ENCODE measurements at places on chromosomes 3 and 15. TPM values are rescaled to one million over a fixed set of nuclear protein-coding genes. Genes with fewer than 3 reads are reported as not detected.

GRCh38 chr15:38254051-38254883 is 1.6 kb downstream of the SPRED1 start:
- H3K4me3 ChIP-seq: peak overlapping the region; percentile 96
- peak; percentile 35 for DNase-seq
- peaks cover 45% of the 10 kb centered on the region for H3K4me1 ChIP-seq
- peak overlapping the region; percentile 77 for H3K27ac ChIP-seq

GRCh38 chr3:114418724-114419543 is 125.1 kb downstream of the TIGIT start:
- peak; percentile 17 for DNase-seq
- H3K27ac ChIP-seq: peak overlapping the region; percentile 63
- H3K36me3 ChIP-seq: no peaks in the 10 kb centered on the region
- H3K4me3 ChIP-seq: peak overlapping the region; percentile 22

DNA sequence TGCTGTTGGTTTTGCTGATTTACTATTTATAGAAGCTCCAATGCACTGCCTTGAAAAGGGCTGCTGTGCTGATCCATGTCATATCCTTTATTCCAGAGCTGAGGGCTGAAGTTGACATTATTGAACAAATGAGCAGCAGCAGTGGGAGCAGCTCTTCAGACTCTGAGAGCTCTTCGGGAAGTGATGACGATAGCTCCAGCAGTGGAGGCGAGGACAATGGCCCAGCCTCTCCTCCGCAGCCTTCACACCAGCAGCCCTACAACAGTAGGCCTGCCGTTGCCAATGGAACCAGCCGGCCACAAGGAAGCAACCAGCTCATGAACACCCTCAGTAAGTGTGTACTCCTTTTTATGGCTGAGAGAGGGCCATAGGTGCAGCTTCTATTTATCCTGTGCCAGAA is 8.8 kb downstream of the EAF1 start:
- H3K27me3 ChIP-seq: no peaks in the 10 kb centered on the region
- H3K4me1 ChIP-seq: peaks cover 35% of the 10 kb centered on the region
- H3K36me3 ChIP-seq: peaks cover 79% of the 10 kb centered on the region
- DNase-seq: no peak
- H3K4me3 ChIP-seq: no peak overlapping the region

GRCh38 chr3:104244680-104245220 is 1122.0 kb upstream of the ALCAM start:
- no peak overlapping the region for H3K4me3 ChIP-seq
- no peak overlapping the region for H3K27ac ChIP-seq
- H3K27me3 ChIP-seq: no peaks in the 10 kb centered on the region
- DNase-seq: no peak

- H3K4me1 ChIP-seq: no peaks in the 10 kb centered on the region
- no peak overlapping the region for H3K27ac ChIP-seq
- H3K4me3 ChIP-seq: no peak overlapping the region
- no peak for DNase-seq
- H3K36me3 ChIP-seq: no peaks in the 10 kb centered on the region
Measured at GRCh38 chr15:99895189-99895955, 162.1 kb upstream of the LYSMD4 start.

DNA sequence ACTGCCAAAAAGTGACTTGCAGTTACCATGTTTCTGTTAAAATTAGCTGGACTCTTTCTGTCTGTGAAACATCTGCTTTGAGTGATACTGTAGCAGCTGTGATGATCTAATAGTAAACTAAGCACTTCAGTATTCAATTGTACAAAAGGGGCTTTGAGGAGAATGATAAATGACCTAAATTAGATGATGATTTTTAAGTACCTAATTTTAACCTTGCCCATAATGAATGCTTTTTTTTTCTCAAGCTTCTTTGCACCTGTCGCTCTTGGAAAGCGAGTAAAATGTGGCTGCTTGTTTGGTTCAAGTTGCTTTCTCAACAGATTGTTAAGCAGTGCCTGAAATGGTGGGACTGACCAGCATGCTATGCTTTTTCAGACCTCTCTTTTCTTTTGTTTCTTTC is 752.3 kb downstream of the EPHA3 start:
- DNase-seq: no peak
- H3K27ac ChIP-seq: no peak overlapping the region
- no peaks in the 10 kb centered on the region for H3K4me1 ChIP-seq

DNA sequence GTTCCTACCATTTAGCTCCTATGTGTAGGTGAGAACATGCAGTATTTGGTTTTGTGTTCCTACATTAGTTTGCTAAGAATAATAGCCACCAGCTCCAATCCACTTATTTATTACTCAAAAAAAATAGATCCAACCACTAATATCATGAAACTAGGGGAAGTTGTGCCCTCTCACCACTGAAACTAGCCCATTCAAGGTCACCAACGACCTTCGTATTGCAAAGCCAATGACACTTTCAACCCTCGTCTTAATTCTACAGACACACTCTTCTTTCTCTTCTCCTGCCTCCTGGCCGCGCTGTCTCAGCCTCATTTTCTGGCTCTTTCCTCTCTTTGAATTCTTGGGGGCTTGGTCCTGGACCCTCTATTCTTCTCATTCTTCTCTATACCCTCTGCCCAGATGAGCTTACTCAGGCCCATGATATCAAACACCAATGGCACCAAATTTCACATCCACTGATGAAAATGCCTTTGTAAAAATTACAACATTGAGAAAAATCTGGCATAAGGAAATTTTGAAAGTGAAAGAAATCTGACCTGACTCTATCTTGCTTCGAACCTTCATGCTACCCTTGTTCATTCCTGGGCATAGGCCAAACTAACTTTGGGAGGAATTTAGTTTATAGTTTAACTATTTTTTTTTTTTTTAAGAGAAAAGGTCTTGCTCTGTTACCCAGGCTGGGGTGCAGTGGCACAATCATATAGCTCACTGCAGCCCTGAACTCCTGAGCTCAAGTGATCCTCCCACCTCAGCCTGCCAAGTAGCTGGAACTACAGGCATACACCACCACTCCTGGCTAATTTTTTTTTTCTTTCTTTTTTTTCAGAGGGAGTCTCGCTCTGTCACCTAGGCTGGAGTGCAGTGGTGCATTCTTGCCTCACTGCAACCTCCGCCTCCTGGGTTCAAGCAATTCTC is 25.4 kb upstream of the LIMD1 start:
- H3K27ac ChIP-seq: no peak overlapping the region
- H3K27me3 ChIP-seq: peaks cover 3% of the 10 kb centered on the region
- DNase-seq: no peak
- peaks cover 5% of the 10 kb centered on the region for H3K4me1 ChIP-seq

GRCh38 chr3:157077565-157077991 is 82.4 kb downstream of the CCNL1 start:
- peak overlapping the region; percentile 31 for H3K4me3 ChIP-seq
- H3K27ac ChIP-seq: peak overlapping the region; percentile 91
- H3K27me3 ChIP-seq: no peaks in the 10 kb centered on the region
- DNase-seq: peak; percentile 86
- H3K4me1 ChIP-seq: peaks cover 43% of the 10 kb centered on the region
- H3K36me3 ChIP-seq: no peaks in the 10 kb centered on the region

DNA sequence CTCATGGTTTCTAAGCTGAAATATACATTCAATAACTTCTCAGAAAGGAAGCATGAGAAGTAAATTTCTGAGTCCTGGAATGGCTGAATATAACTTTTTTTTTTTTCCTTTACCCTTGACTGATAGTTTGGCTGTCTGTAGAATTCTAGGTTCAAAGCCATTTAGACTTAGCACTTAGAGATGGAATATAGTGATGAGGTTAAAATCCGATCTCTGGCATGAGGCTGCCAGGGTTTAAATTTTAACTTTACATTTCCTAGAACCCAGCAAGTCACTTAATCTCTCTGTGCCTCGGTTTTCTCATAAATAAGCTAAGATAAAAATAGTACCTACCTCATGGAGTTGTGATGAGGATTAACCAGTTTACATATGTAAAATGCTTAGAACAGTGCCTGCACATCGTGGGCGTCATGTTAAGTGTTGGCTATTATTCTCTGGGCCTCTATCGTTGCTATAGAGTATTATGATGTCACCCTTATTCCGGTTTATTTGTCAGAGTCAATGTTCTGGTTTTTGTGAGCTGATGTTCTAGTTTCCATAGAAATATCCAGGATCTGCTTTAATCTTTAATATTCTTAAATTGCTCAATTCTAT is 199.8 kb upstream of the TLE3 start:
- no peak overlapping the region for H3K4me3 ChIP-seq
- H3K4me1 ChIP-seq: no peaks in the 10 kb centered on the region
- no peak for DNase-seq
- no peak overlapping the region for H3K27ac ChIP-seq
- H3K27me3 ChIP-seq: peaks cover 9% of the 10 kb centered on the region

- no peaks in the 10 kb centered on the region for H3K4me1 ChIP-seq
- H3K27me3 ChIP-seq: no peaks in the 10 kb centered on the region
- no peak overlapping the region for H3K4me3 ChIP-seq
Measured at GRCh38 chr15:65095011-65095746, 18.6 kb downstream of the KBTBD13 start.

DNA sequence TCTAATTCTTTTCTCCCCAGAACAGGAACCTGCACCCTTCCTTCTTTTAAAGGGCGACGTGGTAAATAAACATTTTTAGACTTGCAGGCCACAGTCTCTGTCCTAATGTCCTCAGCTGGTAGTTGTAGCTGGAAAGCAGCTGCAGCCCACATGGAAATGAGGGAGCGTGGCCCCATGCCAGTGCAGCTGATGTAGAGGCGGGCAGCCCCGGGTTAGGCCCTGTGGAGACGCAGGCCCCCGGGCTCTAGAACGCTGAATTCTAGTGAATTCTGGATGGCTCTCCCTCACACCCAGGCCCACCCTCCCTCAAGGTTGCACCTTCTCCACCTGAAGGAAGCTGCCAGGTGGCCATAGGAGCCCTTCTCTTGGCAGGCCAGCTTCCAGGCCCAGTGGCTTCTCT is 52.3 kb downstream of the PGPEP1L start:
- no peak overlapping the region for H3K4me3 ChIP-seq
- no peak for DNase-seq
- peaks cover 35% of the 10 kb centered on the region for H3K36me3 ChIP-seq
- peaks cover 10% of the 10 kb centered on the region for H3K4me1 ChIP-seq

DNA sequence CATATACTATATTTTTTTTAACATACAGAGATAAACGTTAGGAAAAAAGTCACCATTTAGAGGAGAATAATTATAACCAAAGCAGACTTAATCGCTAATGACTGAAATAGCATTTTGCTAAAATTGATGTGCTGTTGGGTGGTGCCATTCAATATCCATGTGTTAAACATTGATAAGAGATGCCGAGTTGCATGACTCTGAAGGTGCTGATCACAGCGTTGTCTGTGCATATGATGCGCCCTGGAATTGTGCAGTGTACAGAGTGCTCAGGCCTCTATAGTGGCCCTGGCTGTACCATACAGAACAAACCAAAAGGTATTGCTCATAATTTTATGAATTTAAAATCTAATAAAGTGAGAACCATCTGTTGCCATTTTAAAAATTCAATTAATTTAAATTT is 168.3 kb downstream of the MEIS2 start:
- DNase-seq: no peak
- peaks cover 8% of the 10 kb centered on the region for H3K4me1 ChIP-seq
- H3K36me3 ChIP-seq: no peaks in the 10 kb centered on the region
- H3K27ac ChIP-seq: no peak overlapping the region
- no peak overlapping the region for H3K4me3 ChIP-seq

GRCh38 chr3:16300307-16300706 is 35.3 kb downstream of the OXNAD1 start:
- no peaks in the 10 kb centered on the region for H3K36me3 ChIP-seq
- no peak overlapping the region for H3K27ac ChIP-seq
- H3K4me3 ChIP-seq: no peak overlapping the region
- peaks cover 8% of the 10 kb centered on the region for H3K4me1 ChIP-seq
- no peaks in the 10 kb centered on the region for H3K27me3 ChIP-seq
- no peak for DNase-seq

DNA sequence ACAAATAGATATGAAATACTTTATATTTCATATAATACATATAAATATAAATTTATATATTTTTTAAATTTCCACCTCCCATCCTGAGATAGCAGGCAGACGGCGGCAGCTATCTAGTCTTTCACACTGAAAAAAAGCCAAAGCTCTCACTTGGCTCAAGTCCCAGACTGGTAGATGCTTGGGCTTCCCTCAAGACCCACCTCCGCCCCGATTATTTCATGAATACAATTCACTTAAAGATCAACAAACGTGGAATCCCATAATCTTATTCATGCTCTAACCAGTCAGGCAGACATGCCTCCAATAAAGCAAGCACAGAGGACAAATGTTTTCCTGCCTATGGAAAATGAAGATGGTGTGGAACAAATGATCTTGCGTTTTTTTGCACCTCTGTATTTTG is 275.9 kb upstream of the NR2F2 start:
- no peaks in the 10 kb centered on the region for H3K36me3 ChIP-seq
- H3K4me3 ChIP-seq: no peak overlapping the region
- no peak for DNase-seq
- no peak overlapping the region for H3K27ac ChIP-seq
- no peaks in the 10 kb centered on the region for H3K27me3 ChIP-seq

DNA sequence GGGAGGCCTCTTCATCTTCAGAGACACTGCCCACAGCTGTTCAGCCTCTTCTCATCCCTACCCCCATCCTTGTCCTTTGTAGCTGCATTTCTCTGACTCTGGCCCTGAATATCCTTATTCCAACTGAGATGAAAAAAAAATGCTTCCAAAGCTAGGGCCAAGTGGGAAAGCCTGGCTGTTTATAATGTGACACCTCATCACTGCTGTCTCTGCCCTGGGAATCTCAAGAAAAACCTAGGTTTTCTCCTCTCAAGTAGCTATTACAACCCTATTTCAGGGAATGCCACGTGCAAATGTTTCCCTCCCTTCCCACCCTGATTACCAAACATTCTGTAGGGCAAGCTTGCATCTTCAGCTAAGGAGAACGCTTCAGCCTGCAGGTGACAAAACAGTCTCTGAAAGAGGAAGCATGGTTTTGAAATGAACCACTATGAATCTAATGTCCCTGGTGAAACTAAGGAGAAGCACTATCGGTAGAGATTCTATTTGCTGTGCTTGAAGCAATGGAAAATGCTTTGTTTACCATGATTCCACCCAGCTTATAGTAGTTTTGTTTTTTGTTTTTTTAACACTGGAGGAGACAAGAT is 65.4 kb downstream of the USF3 start:
- H3K4me3 ChIP-seq: no peak overlapping the region
- no peak overlapping the region for H3K27ac ChIP-seq
- H3K27me3 ChIP-seq: peaks cover 11% of the 10 kb centered on the region
- no peaks in the 10 kb centered on the region for H3K36me3 ChIP-seq
- peaks cover 6% of the 10 kb centered on the region for H3K4me1 ChIP-seq

DNA sequence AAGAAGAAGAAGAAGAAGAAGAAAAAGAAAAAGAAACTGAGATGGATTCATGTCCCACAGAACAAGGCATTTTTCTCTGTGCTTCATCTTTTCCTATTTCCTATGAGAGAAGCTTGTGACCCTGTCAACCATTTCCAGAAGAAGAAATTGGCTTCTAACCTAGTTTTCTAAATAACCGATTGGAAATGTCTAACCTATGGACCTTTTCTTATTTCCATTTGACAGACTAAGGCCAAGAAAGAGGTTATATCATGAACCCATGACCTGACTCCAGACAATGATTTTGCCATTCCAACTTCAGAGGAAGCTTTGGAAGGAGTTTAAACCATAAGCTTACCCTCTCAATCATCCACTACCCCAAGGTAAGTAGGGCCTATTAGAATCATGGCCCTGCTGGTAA is 16.3 kb upstream of the CSRNP1 start:
- peaks cover 20% of the 10 kb centered on the region for H3K4me1 ChIP-seq
- H3K27ac ChIP-seq: no peak overlapping the region
- no peak overlapping the region for H3K4me3 ChIP-seq
- H3K27me3 ChIP-seq: no peaks in the 10 kb centered on the region
- DNase-seq: no peak

CCDC191 gene
- 4.0 TPM for total RNA-seq

EXD1 gene
- not detected for total RNA-seq

EBLN2 gene
- 6.2 TPM for total RNA-seq

CAMKV gene
- not detected for total RNA-seq

ATP2B2 gene
- total RNA-seq: not detected
